ENCODE measurements at places on chromosomes 6 and 20.
A peak's percentile ranks its signal among the peaks of the same experiment; 100 is the strongest.

GRCh38 chr6:99296261-99296660, 53.2 kb downstream of the FAXC start:
- no peak for DNase-seq

DNA sequence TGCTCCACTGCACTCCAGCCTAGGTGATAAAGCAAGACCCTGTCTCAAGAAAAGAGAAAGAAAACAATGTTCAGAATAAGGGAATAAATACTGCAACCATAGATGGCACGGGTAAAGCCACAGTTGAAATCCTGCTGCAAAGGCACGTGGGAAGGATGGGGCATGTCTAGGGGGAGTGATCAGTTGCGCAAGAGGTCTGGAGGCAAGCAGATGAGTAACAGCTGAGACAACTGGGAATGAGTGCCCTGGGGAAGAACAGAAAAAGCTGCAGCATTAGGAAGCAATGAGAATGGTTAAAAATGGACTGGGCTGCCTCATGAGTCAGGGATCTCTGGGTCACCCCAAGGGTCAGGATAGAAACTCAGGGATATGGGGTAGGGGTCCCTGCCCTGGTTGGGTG, 96.3 kb downstream of the GMPR start:
- no peak for DNase-seq

DNA sequence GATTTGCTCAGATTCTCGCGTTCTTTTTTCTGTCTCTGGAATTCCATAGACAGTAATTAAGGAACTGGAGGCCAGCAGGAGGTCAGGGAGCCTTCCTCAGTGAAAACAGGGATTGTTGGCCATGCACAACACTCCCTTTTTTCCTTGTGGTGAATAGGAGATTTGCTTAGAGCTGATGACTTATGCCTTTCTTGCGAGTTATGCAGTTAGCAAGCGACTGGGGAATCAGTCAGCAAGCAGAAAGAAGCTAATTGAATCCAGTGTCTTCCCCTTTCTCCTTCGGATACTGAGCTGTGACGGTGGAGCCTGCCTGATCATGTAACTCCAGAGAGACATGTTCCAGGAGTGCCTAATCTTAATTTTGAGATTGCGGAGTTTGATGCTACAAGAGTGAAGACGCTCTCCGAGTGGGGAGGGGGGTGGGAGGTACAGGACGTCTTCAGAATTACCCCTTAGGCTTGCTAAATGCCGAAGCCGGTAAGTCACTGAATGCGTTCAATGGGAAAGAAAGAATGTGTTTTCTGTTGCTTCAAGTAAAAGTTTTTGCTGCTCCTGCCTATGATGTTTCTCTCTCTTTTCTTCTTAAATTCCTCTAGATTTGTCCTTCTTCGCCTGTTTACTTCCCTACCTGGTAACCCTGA, 165.9 kb downstream of the SASH1 start:
- no peak for DNase-seq

DNA sequence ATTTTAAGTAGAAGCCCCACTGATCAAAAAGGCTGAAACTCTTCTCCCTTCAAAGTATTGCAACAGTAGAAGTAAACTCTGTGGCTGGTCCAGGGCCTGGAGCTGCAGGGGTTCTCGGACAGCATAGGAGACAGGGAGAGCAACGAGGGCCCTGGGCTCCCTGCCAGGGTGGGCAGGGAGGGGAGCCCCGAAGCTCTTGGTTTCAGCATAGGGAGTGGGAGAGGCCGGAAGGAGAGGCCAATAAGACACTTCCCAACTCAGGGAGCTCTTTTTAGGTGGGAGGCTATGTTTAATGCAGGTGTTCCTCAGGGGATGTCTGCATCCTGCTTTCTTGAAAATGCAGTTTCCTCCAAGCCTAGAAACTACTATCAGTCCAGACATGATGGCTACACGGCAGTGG, 91.1 kb downstream of the LY86 start:
- no peak for DNase-seq

DNA sequence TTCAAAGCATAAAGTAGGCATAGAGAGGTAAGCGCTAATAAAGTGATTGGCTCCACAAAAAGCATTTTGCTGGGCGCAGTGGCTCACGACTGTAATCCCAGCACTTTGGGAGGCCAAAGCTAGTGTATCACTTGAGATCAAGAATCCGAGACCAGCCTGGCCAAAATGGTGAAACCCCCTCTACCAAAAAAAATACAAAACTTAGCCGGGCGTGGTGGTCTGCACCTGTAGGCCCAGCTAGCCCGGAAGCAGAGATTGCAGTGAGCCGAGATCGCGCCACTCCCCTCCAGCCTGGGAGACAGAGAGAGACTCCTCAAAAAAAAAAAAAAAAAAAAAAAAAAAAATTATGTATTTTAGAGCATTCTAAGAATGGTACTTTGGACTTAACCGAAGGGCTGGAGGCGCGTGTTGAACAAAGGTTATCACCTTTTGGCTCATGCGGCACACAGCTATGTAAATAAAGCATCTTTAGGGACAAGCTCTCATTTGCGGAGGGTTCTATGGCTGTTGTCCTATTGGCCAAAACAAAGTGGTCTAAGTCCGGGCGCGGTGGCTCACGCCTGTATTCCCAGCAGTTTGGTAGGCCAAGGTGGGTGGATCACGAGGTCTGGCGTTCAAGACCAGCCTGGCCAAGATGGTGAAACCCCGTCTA, 17.4 kb downstream of the HFE start:
- DNase-seq = peak; percentile 30

DNA sequence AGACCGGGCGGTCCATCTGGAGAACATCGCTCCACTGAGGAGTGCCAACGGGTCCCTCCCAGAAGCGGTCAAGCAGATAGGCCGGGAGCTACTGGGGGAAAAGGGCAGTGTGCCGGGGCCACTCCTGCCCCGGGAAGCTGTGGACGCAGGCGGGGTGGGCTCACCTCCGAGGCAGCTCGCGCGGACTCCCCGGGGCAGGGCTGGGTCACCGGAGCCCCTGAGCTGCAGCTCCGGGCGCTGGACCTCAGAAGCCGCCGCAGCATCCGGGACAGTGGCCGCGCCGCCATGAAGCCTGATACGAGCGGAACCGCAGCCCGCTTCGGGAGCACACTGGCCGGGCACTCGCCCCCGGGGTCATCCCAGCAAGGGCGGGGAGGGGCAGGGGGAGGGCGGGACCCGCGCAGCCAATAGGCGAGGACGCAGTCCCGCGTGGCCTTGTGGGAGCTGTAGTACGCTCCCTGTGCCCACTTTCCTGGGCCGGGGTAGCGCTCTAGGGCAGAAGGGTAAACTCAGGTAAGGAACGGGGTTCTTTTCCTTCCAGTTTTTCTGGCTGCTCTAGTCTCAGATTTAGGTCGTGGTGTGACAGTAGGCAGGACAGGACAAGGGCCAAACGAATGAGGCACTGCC, at the start of gene MOCS1:
TSS of gene MOCS1 (minus strand) at position 332 of the 627 bp plus-strand sequence. CDS start at position 287, 45 bp downstream.
- peak; percentile 85 for DNase-seq

GRCh38 chr6:28368522-28368921, 18.8 kb downstream of the ZKSCAN3 start:
- no peak for DNase-seq

DNA sequence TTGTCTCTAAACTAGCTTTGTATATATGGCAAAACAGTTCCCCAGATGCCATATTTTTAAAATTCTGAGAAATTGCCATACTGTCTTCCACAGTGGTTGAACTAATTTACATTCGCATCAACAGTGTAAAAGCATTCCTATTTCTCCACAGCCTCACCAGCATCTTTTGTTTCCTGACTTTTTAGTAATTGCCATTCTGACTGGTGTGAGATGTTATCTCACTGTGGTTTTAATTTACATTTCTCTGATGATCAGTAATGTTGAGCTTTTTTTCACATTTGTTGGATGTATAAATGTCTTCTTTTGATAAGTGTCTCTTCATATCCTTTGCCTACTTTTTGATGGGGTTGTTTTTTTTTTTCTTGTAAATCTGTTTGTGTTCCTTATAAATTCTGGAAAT, 1222.7 kb upstream of the CITED2 start:
- DNase-seq = no peak

GRCh38 chr6:105483492-105483891, 80.6 kb upstream of the PREP start:
- DNase-seq = peak; percentile 56

- no peak for DNase-seq
Observed at GRCh38 chr20:46357030-46357514, 48.8 kb upstream of the CDH22 start.

- DNase-seq = no peak
Observed at GRCh38 chr6:97885325-97885724, 602.3 kb upstream of the MMS22L start.

GRCh38 chr20:53582574-53583351, 10.9 kb downstream of the ZNF217 start:
- DNase-seq = peak; percentile 48

DNA sequence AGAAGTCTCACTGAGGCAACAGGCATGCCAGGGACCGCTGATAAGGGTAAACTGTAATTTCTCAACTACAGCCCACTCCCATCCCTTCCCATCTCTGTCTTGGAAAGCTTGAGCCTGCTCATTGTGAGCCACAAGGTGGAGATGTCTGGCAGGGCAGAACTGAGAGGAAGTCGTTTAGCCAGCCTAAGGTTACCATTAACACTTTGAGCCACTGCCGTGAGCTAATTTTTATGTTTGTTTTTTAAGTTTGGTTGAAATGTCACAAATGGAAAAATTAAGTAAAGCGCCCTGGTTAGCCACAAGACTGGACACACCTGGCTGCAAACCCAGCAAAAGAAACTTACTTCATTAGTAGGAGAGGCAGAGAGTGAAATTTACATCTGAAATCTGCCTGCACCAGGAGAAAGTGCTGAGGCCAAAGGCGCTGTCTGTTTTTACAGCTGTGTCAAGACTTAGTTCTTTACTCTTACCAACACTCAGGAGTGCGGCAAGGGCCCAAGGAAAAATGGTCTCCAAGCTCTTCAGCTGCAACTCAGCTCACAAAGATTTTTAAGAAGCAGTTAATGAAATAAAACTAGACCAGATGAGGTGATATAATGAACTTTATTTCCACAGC, 50.0 kb upstream of the FAM83C start:
- DNase-seq = no peak

- DNase-seq = no peak
Observed at GRCh38 chr6:36376742-36377141, 10.7 kb downstream of the ETV7 start.

GRCh38 chr6:33958526-33959328, 154.9 kb upstream of the MLN start:
- no peak for DNase-seq

GRCh38 chr6:25155211-25155610, 124.0 kb upstream of the CARMIL1 start:
- DNase-seq = no peak

GRCh38 chr6:145225500-145225899, 509.8 kb downstream of the EPM2A start:
- DNase-seq = no peak

DNA sequence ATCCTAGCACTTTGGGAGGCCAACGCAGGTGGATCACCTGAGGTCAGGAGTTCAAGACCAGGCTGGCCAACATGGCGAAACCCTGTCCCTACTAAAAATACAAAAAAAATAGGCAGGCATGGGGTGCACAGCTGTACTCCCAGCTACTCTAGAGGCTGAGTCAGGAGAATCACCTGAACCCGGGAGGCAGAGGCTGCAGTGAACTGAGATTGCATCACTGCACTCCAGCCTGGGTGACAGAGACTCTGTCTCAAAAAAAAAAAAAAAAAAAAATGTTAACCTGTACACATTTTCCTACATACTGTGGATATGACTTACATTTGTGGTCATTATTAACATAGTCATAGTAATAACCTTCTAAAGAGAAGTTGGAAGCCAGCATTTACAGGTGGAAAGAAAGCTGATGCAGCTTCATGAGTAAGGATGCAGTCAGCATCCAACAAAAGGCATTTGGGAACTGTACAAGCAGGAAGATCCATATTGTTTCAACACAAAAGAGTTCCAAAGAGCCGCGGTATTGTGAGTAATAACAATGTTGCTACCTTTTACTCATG, 186.2 kb downstream of the GPX5 start:
- DNase-seq = no peak

DNA sequence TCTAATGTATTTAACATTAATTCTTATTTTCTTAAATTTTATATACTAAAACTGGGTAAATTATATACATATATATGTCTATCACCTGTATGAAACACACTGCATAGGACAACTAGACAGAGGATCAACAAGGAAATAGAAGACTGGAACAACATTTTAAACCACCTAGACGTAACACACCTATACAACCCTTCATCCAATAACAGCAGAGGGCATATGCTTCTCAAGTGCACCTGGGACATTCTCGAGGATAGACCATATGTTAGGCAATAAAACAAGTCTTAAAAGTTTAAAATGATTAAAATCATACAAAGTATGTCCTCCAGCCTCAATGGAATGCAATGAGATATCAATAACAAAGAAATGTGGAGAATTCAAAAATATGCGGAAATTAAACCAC, 45.2 kb downstream of the RPP40 start:
- no peak for DNase-seq

- DNase-seq = no peak
Observed at GRCh38 chr6:43481591-43482236, 4.3 kb downstream of the TJAP1 start.

- no peak for DNase-seq
Observed at GRCh38 chr6:112173221-112173804, 81.1 kb downstream of the LAMA4 start.

DNA sequence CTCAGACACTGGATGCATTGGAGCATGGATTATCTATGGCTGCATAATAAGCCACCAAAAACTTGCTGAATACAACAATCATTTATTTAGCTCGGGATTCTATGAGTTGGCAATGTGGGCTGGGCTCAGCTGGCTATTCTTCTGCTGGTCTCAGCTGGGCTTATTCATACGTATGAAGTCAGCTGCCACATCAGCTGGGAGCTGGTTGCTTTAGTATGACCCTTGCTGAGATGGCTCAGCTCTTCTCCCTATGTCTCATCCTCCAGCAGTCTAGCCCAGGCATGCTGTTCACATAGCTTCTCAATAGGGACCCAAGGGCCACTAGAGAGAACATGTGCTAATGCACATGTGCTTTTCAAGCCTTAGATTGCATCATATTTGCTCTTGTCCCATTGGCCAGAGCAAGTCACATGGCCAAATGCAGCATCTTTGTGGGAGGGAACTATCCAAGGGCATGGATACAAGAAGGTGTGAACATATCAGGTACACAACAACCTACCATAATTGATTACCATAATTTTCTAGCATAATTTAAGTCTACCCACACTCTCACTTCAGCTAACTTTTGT, 444.6 kb downstream of the KIF16B start:
- no peak for DNase-seq

DNA sequence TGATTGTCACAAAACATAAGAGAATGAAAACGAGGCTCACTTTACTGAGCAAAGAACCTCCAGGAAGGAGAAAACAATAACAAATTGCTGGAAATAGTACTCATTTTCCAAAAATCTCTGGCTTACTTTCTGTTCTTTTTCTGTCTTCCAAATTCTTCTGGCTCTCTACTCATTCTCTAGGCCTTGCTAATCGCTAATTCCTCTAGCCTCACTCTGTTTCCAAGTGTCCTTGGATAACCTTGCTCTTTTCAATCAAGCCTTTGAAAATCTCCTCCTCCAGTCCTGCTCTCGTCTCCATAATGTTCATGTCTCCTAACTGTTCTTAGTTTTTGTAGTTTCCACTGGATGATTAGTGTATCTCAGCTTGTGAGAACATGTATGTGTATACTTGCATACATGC, 96.2 kb upstream of the MAP7 start:
- no peak for DNase-seq

GRCh38 chr6:27474172-27474465, 1.2 kb upstream of the ZNF184 start:
- DNase-seq = no peak
